CD4-positive, alpha-beta T cell treated with Interleukin-1 beta for 1 hour (primary cell): ENCODE measurements at places on chromosomes 4 and X.

GRCh38 chr4:5067908-5068307, 16.6 kb downstream of the STK32B start:
- DNase-seq, result no peak

DNA sequence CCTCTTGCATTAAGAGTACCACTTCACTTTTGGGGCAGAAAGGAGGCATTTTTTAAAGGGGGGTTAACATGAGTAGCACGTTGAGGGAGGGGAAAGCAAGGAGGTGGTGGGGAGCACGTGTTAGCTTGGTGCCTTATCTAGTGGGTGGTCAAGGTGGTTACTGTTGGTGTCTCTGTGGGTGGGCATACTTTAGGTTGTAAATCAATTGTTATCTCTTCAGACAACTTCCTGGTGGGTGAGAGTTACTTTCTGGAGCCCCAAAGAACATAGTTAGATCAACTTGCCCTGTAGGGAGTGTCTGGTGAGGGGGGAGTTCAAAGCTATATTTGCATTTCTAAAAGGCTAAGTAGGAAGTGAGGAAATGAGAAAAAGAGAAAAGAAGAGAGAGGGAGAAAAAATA, 297.7 kb upstream of the CLNK start:
- no peak for DNase-seq

GRCh38 chrX:20796450-20796849, 529.7 kb upstream of the RPS6KA3 start:
- DNase-seq, result no peak

DNA sequence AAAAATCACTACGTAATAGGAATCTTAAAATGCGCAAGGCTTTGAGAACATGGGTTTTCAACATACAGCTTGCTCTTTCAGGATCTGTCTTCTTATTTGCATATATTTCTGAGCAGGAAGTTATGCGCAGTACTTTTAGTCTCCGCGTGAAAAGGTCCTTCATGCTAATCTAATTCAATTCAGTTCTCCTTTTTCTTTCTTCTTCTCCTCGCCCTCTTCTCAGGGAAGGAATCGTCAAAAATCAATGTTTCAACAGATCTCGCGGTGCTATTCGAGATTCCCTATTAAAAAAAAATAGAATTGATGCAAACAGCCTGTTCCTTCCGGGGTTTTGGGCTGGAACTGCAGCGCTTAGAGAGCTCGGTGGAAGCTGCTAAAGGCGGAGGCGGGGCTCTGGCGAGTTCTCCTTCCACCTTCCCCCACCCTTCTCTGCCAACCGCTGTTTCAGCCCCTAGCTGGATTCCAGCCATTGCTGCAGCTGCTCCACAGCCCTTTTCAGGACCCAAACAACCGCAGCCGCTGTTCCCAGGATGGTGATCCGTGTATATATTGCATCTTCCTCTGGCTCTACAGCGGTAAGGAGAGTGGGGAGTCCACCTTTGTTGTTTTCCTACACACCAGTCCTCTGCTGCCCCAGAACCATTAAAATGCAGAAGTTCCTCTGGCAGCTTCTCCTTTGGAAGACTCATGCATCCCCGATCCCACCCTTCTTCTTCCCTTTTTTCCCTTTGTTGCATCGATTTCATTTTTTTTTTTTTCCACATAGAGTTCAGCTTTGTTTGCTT, at the start of the genes HMGN5 and SH3BGRL:
TSS of gene HMGN5 (minus strand) at position 243 of the 785 bp plus-strand sequence. CDS start 80,364 bp downstream, outside the sequence.
TSS of gene SH3BGRL (plus strand) at position 432 of the 785 bp plus-strand sequence. CDS start at position 531, 99 bp downstream.
- DNase-seq, result peak; percentile 77

- no peak for DNase-seq
Observed at GRCh38 chr4:152666946-152667345, 12.9 kb downstream of the TMEM154 start.

DNA sequence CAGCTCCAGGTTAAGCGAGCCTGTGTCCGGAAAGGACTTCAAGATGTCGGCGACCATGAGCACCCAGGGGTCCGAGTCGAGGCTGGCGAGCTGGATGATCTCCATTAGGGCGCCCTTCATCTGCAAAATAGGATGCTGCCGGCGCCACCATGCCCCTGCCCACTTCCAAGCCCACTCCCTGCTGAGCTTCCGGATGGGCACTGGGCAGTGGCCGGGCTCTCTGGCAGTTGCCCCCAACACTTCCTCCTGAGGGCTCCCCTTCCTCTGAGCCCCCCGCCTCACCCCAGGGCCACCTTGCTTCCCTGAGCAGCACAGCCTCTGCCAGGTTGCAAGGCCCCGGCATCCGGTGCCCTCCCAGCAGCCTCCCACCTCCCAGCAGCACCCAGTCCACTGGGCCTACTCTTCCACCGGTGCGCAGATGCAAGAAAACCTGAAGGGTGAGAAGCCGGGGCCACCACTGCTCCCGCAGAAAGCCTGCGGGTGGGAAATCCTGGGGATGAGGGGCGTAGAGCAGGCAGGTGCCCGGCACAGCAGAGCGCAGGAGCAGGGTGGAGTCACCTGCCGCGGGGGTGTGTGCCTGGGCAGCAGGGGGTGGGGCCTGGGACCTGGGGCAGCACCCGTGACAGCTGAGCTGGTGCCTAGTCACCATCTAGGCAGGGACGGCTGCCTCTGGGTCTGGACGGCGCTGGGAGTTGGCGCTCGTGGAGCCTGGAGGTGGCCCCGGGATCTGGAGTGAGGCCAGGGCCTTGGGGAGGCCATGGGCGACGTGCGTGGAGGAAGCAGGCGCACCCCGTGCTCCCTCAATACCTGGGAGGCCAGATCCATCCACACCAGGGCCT, 17.0 kb downstream of the NELFA start:
- DNase-seq, result no peak

- no peak for DNase-seq
Observed at GRCh38 chr4:107449611-107450369, 270.2 kb downstream of the PAPSS1 start.

DNA sequence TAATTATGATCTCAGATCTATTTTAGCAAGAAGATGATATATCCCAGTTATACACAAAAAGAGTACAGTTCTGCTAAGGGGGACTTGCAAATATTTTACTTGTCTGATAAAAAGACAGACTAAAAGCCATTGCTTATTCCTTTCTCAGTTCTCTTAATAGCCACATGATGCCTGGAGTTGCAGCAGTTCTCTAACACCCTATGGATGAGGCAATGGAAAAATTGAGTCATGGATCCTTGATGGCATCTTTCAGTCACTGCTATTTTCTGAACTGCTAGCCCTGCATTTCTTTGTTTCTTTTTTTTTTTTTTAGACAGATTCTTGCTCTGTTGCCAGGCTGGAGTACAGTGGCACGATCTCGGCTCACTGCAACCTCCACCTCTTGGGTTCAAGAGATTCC, 1956.7 kb downstream of the C4orf33 start:
- DNase-seq, result no peak

- DNase-seq, result no peak
Observed at GRCh38 chr4:187687697-187688096, 307.9 kb upstream of the ZFP42 start.

- no peak for DNase-seq
Observed at GRCh38 chr4:99458911-99459447, 23.8 kb upstream of the ADH7 start.

GRCh38 chr4:124711471-124712371, 811 bp downstream of the ANKRD50 start:
- no peak for DNase-seq

GRCh38 chr4:155906554-155907247, 3.2 kb downstream of the TDO2 start:
- no peak for DNase-seq

DNA sequence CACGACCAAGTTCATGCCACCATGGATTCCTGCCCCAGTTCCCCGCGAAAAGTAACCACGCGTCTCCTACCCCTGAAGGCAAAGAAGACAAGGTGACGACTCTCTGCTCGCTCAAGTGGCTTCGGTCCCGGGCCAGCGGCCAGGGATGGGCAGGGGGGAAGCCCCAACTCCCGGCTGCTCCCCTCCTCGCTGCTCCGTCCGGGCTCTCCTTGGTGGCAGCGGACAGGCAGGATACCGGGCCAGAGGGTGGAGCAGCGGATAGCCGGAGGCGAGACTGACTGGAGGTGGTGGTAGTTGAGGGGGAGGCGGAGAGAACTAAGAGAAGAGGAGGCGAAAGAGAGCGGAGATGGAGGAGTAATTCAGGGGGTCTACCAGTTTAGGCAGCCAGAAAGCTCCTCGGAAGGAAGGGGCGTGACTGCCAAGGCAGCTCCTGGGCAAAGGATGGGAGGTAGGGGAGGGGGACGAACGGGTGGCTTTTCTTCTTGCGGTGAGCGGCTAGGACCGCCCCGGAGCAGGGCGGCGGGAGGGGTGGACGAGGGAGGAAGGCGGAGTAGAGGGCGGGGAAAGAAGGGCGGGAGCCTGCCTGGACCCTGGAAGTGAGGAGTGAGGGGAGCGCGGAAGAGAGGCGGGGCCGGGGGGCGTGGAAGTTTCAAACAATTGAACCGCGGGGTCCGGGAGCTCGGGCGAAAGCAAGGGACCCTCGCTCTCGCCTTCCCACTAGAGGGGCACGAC, at the start of gene AMOT:
TSS of gene AMOT (minus strand) at position 450 of the 732 bp plus-strand sequence. CDS start 17,705 bp downstream, outside the sequence.
- DNase-seq, result peak; percentile 68

GRCh38 chr4:92210906-92211305, 92.9 kb upstream of the GRID2 start:
- DNase-seq, result no peak

DNA sequence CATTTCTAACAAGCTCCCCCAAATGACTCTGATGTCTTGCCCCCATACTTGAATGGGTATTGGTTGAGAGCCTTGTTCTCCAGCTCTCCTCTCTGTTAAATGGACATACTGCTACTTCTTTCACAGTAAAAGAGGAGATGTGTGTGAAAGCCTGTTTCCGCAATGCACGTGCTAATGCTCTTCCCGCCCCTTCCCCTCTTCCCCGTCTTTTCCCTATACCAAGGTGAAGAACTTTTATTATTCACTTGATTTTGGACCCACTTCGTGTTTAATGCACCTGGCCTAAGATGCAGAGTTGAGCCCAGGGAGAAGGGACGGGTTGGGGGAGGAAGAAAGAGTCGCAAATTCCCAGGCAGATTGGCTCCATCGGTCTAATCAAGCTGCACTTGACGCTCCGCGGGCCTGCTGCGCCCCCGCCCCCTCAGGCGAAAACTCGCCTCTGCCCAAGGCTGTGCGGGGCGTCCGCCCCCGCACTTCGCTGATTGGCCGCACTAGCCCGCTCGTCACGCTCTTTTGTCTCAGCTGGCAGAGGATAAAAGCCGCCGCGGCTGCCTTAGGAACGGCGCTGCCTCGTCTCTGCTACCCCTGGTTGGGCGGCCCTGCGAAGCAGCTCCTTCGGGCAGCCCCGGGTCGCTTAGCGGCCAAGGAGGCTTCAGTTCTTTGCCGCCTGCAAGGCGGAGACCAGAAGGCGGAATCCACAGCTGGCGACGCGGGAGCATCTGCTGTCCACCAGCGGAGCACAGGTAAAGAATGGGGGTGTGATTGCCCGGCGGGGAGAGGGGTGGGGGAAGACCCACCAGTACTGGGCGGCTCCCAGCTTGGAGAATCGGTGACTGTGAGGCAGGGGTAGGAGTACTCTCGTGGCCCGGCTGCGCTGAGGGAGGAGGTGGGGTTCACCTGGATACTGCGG, at the start of gene ZCCHC12:
TSS of gene ZCCHC12 (plus strand) at position 562 of the 910 bp plus-strand sequence. CDS start 1,421 bp downstream, outside the sequence.
- DNase-seq, result peak; percentile 54

DNA sequence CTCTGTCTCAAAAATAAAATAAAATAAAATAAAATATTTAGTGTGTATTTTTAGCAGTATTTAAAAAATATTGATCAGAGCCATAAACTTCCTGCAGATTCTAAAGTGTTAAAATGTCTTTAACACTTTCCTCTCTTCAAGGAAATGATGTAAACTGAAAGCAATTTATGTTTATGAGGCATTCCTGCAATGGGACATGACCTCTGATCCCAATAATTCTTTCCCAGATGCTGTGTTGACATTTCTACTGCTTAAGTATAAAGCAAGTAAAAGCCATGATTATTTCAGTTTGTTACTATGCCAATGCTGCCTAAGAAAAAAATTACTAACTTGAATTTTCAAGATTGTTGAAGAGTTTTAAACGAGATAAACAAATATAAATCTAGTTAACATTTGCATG, 29.0 kb downstream of the COQ2 start:
- no peak for DNase-seq

DNA sequence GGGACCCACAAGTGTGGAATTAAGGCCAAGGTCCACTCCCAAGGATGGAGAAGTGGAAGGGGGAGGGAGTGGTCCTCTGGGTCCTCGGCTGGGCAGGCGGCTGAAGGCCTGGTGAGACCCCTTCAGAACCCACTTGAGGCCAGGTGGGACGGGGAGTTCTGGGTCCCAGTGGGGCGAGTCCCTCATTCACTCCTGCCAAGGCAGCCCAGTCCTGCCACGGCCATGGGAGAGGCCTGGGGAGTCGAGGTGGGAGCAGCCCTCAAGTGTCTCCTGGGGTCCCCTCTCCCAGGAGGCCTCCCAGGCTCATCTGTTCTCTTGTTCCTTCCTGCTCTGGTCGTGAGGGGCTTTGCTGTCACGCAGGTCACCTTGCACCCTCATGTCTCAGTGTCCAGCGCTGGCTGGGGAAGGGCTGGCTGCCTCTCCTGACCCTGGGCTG, 6.1 kb upstream of the SH3BP2 start:
- no peak for DNase-seq

DNA sequence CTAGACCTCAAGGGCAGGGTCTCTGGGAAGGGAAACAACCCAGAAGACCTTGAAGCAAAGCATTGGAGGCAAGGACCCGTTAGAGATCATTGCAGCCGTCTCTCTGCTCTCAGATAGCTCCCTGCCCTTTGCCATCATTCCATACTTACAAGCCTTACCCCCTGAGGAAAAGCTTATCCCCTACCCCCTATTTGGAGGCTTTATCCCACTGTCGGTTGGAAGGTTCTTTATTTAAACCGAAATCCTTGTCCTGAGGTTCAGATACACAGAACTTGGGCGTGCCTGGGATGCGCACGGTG, 84.4 kb downstream of the EFNB1 start:
- DNase-seq, result no peak

- no peak for DNase-seq
Observed at GRCh38 chr4:84803720-84804119, 162.8 kb downstream of the WDFY3 start.

GRCh38 chr4:128286474-128287058, 1.0 kb downstream of the PGRMC2 start:
- DNase-seq, result peak; percentile 22
